NCI-H2081 (cell line): ENCODE measurements at places on chromosomes 7 and 10.
A peak's percentile ranks its signal among the peaks of the same experiment; 100 is the strongest.

DNA sequence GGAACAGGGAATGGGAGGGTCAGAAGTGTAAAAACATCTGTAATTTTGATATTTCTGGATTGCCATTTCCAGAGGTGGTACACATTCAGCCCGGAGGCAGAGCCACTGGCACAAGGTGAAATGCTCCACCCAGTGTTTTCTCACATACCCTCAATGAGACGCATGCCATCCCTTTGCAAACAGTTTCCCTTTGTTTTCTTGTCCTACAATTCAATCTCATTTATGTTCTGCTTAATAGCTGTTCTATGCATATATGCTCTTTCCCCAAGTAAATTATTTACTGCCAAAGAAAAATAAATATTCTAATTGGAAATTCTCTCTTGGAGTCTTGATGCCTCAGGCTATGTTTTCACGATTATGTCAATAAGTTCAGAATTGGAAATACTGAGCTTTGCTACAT, 369.7 kb upstream of the AKR1E2 start:
- DNase-seq, result peak; percentile 70

DNA sequence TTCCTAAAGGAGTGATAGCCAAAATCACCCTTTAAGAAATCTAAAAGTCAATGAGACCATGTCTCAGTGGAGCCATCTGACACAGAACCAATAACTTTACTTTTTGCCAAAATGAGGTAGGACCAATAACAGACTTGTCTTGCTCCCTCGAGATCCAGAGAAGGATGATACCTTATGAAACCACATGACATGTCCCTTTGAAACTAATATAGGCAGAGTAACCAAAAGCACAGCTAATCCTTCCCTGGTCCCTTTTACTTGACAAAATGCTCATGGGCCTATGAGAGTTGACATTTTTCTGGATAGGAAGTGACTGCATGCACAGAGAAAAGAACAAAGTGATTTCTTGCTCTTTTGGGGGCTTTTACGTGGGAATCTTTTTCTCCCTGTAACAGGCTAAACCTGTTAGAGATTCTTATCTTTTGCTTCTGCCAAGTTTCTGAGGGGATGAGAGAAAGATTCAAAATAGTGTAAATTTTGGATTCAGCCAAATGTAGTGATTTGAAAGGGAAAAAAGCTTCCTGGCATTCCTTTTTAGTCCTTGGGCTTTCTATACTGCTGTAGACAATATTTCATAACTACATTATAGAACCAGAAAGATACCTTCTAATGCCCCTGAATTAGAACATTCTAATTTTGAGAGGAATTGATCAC, 87.6 kb downstream of the ARMH3 start:
- no peak for DNase-seq

GRCh38 chr7:119733127-119733879, 539.7 kb upstream of the KCND2 start:
- DNase-seq, result no peak

DNA sequence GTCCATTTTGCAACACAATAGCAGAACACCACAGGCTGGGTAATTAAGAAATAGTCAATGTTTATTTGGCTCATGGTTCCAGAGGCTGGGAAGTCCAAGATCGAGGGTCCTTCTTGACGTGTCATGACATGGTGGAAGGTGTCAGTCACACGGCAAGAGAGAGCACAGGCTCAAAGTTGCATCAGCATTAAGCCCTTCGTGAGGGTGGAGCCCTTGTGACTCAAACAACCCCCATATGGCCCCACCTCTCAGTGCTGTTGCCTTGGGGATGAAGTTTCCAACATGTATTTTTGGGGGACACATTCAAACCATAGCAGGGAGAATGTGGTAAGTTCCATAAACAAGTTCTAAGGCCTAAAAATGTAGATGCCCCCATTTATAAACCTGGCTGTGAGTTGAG, 24.6 kb upstream of the GTPBP4 start:
- no peak for DNase-seq
